ENCODE measurements at places on chromosomes 3 and 15. TPM values are rescaled to one million over a fixed set of nuclear protein-coding genes. Genes with fewer than 3 reads are reported as not detected.

The TRPM1 gene
- total RNA-seq = not detected

The SOX14 gene
- total RNA-seq = not detected

The PLS1 gene
- 1.2 TPM for total RNA-seq

The SLC28A2 gene
- total RNA-seq = not detected

The SUSD5 gene
- under 0.01 TPM for total RNA-seq

The DAG1 gene
- 9.4 TPM for total RNA-seq

The GP5 gene
- total RNA-seq = 3.8 TPM

The AADACL2 gene
- total RNA-seq = not detected

The NUSAP1 gene
- 10.0 TPM for total RNA-seq

The CNTN4 gene
- not detected for total RNA-seq

The SCN11A gene
- total RNA-seq = under 0.01 TPM

The HTR3E gene
- total RNA-seq = not detected

The THPO gene
- not detected for total RNA-seq

The SERINC4 gene
- total RNA-seq = not detected

The C3orf49 gene
- not detected for total RNA-seq

The DAZL gene
- total RNA-seq = 0.10 TPM

The BBX gene
- total RNA-seq = 126 TPM

The ZNF35 gene
- 6.4 TPM for total RNA-seq

The STX19 gene
- not detected for total RNA-seq

The NOP10 gene
- 112 TPM for total RNA-seq

The ACTC1 gene
- not detected for total RNA-seq

The SPSB4 gene
- total RNA-seq = not detected

The FES gene
- 27.9 TPM for total RNA-seq

The STRA6 gene
- not detected for total RNA-seq

The BBS4 gene
- total RNA-seq = 6.4 TPM

The DCP1A gene
- total RNA-seq = 80.2 TPM

The MED12L gene
- 4.0 TPM for total RNA-seq

The LMAN1L gene
- 0.21 TPM for total RNA-seq

The GOLGA6L7 gene
- not detected for total RNA-seq

The ARPP21 gene
- not detected for total RNA-seq

The HEMK1 gene
- total RNA-seq = 3.0 TPM

The MAGI1 gene
- total RNA-seq = not detected

The FAM81A gene
- 0.94 TPM for total RNA-seq

The SLC12A1 gene
- not detected for total RNA-seq

The PTPN23 gene
- 14.9 TPM for total RNA-seq

The CCDC13 gene
- 0.94 TPM for total RNA-seq

The LTK gene
- 1.6 TPM for total RNA-seq

The LOXL1 gene
- 0.73 TPM for total RNA-seq

The MAP6D1 gene
- total RNA-seq = 3.8 TPM

The KBTBD13 gene
- total RNA-seq = under 0.01 TPM

The GOLGA6L4 gene
- 0.42 TPM for total RNA-seq

The KLHL18 gene
- 14.2 TPM for total RNA-seq

The NAALADL2 gene
- total RNA-seq = 1.3 TPM

The LIPC gene
- 0.73 TPM for total RNA-seq

The MUC20 gene
- 0.84 TPM for total RNA-seq

The CRELD1 gene
- total RNA-seq = 7.2 TPM

The CFAP100 gene
- total RNA-seq = not detected

The CLRN1 gene
- total RNA-seq = not detected

The PAQR9 gene
- not detected for total RNA-seq

The ALDH1A3 gene
- 0.10 TPM for total RNA-seq

The SLC28A1 gene
- total RNA-seq = not detected

The DUSP7 gene
- 7.0 TPM for total RNA-seq

Measured in mononuclear cell (primary cell).